Stimulated activated CD8-positive, alpha-beta memory T cell treated with anti-CD3 and anti-CD28 coated beads, Interleukin-7, amount 100 ng/mL, for 1 hour (primary cell): ENCODE measurements at places on chromosomes 16 and 17.

DNA sequence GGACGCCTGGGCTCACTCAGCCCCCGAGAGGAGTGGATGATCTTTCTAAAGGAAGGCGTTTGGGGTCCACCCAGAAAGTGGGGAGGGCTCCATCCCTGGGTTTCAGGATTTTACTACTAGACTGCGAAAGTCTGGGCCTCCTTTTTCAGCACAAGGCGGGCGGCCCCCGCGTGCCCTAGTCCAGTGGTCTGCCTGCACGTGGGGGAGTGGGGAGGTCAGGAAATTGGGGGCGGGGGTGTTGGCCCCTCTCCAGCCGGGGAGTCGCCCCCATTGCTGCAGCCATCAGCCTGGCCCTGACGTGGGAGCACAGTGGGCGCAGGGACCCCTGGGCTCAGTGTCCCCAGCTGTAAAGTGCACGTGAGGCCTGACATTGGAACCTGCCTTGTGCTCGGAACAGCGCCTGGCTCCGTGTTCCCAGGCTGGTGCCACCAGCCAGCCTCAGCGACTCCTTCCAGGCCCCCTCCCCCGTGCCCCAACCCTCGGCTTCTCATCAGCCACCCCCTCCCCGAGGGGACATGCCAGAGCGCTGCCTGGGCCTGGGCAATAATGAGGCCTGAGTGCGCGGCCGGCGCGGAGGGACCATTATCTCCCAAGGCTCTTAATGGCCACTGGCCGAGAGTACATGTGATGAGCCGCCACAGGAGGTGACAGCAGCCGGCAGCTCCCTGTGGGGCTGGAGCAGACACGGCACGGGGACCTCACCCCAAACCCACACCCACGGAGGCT lies 2.4 kb upstream of the C1QTNF8 start:
- no peak for DNase-seq

DNA sequence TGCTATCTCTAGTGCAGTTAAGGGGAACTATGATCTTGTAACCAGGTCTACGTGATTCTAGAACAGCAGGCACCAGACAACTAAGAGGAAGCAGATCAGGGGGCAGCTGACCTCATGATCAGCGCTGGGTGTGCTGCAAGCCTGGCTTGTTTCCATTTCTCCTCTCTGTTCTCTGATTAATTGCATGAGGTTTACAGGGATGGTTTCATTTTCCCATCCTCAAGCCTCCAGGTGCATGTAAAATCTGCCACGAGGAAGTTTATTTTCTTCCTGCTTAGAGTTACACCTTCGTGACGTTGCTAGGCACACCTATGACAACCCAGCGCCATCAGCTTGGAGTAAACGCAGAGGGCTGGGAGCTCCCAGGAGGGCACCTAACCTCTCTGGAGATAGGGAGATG lies 4.3 kb upstream of the NUPR1 start:
- DNase-seq = no peak

DNA sequence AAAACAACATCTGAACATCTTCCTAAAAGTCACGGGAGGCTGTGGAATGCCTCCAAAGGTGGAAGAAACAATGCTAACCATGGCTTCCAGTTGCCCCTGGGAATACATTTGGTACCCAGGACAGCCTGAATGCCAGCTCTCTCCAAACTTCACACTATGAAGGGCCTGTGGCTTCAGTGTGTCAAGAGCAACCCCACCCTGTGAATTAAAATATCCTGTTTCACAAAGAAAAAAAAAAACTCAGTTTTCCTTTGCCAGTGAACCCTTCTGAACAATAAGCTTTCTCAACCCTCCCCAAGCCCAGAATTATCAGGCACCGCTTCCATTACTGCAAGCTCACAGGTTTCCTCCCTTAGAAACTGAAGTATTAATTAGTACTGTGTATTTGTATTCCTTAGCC lies 69.8 kb downstream of the SLC39A11 start:
- no peak for DNase-seq

GRCh38 chr16:86041215-86041614 lies 142.3 kb downstream of the IRF8 start:
- no peak for DNase-seq

DNA sequence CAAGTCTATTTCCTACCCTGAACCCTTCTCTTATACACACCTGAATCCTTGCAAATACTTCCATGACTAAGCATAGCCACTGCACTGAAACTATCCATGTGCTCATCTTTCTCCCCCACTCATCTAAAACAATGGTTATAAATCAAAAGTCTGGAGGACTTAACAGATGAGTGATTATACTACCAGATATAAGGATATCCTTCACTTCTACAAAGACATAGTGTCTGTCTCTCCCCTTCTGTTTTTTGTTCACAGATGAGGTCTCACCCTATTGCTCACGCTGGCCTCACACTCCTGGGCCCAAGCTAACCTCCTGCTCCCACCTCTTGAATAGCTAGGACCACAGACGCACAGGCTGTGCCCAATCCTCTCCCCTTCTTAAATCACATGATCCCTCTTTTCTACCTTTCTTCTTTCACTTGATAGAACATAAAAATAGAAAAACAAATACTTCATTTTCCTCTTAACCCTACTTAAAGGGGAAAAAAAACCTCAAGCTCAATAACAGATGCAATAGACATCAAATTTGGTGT lies 19.2 kb downstream of the CEP112 start:
- DNase-seq = no peak

GRCh38 chr16:14378131-14378551 lies 251.9 kb downstream of the PARN start:
- no peak for DNase-seq

GRCh38 chr16:4378161-4378666 lies 6.6 kb downstream of the VASN start:
- DNase-seq = no peak
